Cerebellum (tissue), 4 donors: ENCODE measurements at places on chromosomes 13 and 19. TPM values are rescaled to one million over a fixed set of nuclear protein-coding genes. Genes with fewer than 3 reads are reported as not detected.
A peak's percentile ranks its signal among the peaks of the same experiment; 100 is the strongest.

OR7A5 gene
- total RNA-seq, result not detected

CCDC169 gene
- total RNA-seq, result 4.9 TPM

HAUS8 gene
- 2.5 TPM for total RNA-seq

GALP gene
- total RNA-seq, result not detected

ATXN8OS gene
- 1.1 TPM for total RNA-seq

ZNF471 gene
- total RNA-seq, result 28.3 TPM

IL11 gene
- 0.27 TPM for total RNA-seq

NOP53 gene
- 30.8 TPM for total RNA-seq

POSTN gene
- total RNA-seq, result 32.7 TPM

CAPN12 gene
- total RNA-seq, result 0.54 TPM

- no peak for DNase-seq
These were observed 49.7 kb upstream of the MAP3K10 start for GRCh38 chr19:40141551-40141950.

DNA sequence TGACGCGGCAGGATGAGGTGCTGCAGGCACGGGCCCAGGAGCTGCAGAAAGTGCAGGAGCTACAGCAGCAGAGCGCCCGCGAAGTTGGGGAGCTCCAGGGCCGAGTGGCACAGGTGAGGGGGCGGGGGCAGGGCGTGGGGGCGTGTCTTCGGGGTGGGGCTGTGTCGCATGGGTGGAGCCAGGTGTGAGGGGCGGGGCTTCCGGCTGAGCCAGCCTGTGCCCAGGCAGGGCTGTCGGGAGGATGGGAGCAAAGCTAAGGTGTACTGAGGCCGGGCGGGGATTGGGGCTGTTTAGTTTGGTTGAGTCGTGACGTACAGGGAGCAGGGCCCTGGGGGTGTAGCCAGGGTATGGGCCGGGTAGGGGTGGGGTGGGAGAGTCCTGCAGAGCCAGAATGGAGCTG lies 62.3 kb downstream of the KCNC3 start:
- no peak for DNase-seq

DNA sequence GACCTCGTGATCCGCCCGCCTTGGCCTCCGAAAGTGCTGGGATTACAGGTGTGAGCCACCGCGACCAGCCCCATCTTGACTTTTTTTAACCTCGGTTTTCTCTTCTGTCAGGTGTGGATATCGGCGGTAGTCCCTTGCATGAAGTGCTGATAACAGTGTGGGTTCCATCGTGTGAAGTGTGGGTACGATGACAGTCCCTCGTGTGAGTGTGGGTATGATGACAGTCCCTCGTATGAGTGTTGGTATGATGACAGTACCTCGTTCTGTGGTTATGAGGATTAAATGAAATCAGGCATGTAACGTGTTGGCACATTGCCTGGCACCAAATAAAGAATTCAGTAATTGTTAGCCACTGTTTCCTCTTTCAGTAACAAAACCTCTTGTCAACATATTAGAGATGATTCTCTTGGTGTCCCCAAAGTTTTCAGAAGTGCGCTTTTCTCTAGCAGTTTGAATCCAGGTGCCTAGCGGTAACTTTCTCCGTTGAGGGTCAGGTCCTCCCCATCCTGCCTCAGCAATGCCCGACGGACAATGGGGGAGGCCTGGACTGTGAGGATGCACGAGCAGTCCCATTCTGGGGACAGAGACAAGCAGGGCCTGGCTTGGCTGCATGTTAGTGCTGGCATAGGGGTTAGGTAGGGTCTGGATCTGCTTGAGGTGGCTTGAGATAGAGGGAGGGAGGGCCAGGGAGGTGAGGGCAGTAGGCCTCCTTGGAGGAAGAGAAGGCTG lies 15.3 kb downstream of the GATAD2A start:
- no peak for DNase-seq

DNA sequence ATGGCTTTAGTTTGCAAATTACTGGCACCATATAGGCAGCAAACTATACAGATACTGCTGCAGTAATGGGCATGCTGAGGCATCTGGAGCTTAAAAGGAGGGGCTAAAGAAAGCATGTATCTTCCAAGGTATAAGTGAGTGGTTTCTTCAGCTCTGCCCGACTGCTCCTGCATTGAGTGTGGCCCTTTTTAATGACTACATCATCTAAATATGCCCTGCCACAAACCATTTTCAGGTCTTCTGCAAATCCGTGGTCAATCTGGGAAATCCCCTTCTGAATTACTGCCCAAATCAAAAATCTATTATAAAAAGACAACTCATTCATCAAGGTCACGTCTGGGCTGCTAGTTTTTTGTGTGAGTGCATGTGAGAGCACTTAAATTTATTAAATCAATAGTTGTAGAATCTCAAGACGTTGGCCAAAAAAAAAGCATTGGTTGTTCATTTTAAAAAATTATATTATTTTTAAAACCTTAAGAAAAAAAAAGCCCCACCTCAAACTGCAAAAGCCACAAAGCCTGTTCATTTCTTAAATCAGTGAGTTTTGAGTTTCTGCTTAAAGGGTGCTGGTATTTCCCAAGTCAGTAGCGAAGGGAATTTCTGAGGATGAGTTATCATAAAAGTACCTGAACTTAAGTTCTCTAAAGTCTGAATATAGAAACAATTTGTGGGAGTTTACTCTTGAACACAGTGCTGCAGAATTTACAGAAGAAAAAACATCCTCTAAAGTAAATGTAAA lies 16.3 kb downstream of the LCP1 start:
- DNase-seq, result no peak

GRCh38 chr19:19900729-19901444 lies at the start of gene ZNF93:
TSS of gene ZNF93 (plus strand) at chr19:19900946. CDS start at chr19:19901089, 143 bp downstream.
- peak; percentile 94 for DNase-seq

DNA sequence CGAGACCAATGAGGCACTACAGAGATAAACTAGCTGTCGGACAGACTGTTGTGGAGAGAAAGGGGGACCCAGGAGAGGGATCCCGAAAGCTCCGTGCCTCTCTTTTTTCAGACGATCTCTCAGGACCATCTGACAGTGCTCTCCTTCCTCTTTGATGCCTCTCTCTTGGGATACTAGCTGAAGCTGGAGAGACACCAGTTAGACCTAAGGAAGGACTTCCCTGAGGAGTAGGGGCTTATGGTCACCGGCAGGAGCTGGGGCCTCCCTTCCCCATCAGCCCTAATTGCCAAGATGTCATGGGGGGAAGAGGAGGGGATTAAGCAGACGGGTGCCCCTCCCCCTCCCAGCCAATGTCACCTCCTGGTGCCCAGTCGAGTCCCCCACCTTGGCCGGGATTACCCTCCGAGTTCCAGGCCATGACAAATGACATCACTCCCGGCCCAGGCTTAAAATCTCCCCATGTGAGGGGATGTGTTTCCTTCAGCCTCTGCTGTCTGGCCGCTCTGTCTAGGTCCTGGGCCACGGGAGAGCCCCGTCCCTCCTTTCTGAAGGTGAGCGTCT lies at the start of gene CRX:
Gene CRX (plus strand): TSS at position 478 of the 561 bp plus-strand sequence. CDS start 12,507 bp downstream, outside the sequence.
- DNase-seq, result no peak

- peak; percentile 98 for DNase-seq
These were observed 14.0 kb upstream of the TUBB4A start for GRCh38 chr19:6516018-6516658.

- no peak for DNase-seq
These were observed 33.3 kb upstream of the SPATA13 start for GRCh38 chr13:24127116-24127631.

GRCh38 chr13:33290421-33290965 lies 4.9 kb upstream of the STARD13 start:
- no peak for DNase-seq

- no peak for DNase-seq
These were observed 97.6 kb upstream of the DACH1 start for GRCh38 chr13:71964491-71965100.

- no peak for DNase-seq
These were observed 15.2 kb downstream of the BIVM start for GRCh38 chr13:102814025-102814607.

GRCh38 chr13:22135446-22135845 lies 464.6 kb downstream of the FGF9 start:
- no peak for DNase-seq

GRCh38 chr19:4102339-4103079 lies 21.4 kb downstream of the MAP2K2 start:
- DNase-seq, result no peak

- DNase-seq, result no peak
These were observed 439.8 kb downstream of the ITGBL1 start for GRCh38 chr13:101892296-101892695.

DNA sequence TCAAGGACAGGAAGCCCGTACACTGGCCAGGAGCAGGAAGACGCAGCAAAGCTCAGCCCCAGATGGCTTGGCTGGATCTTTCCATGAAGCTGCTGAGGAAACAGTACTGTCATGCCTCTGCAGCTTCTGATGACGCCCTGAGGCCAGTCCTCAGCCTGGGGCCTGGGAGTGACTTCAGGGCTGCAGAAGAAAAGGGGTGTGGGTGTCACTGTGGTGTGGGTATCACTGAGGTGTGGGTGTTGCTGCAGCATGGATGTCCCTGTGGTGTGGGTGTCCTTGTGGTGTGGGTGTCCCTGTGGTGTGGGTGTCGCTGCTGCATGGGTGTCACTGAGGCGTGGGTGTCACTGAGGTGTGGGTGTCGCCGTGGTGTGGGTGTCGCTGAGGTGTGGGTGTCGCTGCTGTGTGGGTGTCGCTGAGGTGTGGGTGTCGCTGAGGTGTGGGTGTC lies 12.0 kb upstream of the GAS6 start:
- DNase-seq, result no peak
